ENCODE measurements at places on chromosomes 3 and 15.

DNA sequence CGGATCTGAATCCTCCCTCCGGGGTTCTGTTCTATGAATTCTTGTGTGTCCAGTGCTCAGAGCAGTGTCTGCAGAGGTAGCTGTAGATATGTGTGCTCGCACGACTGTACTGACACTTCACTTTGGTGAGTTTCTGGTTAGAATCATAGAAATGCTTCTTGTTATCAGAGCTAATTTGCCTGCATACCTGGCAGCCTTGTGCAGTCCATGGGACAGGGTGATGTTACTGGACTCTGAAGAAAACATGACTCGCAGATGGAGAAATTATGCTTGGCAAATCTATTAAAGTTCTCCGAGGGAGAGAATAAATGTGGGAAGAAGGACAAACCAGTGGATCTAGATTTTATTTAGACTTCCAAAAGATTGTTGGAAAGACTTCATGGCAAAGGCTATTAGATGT is 12.2 kb downstream of the CGNL1 start:
- DNase-seq, result no peak

- no peak for DNase-seq
Measured at GRCh38 chr3:62525281-62525680, 151.9 kb upstream of the FEZF2 start.

DNA sequence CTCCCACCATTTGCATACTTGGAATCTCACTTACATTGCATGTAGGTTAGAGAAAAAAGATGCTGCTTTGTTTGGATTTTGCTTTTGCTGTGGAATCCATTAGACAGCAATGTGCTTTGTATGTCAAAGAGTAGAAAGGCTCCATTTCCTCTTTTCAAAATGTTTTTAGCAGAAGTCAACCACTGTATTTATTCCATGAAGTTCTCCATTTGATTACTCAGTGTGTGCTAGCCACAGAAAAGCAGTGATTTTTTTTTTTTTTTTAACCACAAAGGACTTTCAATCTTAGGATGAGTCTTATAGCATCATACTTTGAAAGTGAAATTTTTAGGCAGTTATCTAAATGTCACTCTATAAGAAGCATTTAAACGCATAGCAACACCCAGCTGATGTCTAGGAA is 285.0 kb upstream of the ADAMTS9 start:
- no peak for DNase-seq

DNA sequence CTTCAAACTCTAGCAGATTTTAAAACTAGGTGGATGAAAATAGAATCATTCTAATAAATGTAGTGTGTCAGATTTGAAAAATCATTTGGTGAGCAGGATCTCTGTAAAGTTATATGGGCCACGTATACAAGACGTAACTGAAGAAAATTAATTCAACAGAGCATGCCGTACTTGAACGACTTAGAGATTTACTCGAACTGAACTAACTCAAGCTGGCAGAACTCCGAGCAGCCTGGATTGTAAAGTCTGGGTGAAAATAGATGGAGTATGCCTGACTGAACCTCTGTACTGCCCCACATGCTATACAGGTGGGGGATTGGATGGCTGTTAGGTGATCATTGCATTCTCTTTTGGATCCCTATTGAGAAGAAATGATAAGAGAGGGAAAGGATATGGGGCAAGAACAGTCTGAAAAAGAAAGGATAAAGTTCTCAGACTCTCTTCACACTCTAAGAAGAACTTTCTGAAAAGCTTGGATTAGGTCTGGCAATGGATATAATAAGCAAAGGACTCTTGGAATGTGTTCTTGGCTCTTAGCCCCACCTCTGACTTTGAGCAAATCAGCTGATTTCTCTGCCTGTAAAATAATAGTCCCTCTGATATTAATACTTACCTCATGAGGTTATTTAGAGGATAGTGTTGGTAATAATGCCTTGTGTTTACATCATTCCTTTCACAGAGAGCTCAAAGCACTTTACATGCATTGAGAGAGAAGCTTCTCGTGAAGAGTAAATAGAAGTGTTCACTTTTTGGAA is 147.5 kb downstream of the FILIP1L start:
- no peak for DNase-seq

DNA sequence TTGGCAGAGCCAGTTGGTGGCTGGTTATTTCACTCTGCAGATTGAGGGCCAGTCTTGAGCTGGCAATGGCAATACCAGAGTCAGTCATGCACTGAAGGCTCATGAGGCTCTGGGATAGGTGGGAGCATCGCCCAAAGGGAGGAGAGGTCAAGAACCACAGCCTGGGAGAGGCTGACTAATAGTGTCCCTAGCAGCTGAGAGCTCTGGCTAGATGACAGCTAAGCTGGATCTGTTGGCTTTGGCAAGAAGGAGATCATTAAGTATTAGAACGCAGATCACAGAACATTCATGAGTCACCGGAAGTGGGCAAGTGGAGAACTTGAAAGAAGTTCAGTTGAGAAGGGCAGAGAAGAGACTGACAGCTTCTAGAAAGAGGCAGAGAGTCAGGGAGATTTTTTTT is 521.1 kb downstream of the NR2F2 start:
- no peak for DNase-seq

- DNase-seq, result peak; percentile 20
Measured at GRCh38 chr15:76058714-76059319, 968 bp upstream of the TMEM266 start.

DNA sequence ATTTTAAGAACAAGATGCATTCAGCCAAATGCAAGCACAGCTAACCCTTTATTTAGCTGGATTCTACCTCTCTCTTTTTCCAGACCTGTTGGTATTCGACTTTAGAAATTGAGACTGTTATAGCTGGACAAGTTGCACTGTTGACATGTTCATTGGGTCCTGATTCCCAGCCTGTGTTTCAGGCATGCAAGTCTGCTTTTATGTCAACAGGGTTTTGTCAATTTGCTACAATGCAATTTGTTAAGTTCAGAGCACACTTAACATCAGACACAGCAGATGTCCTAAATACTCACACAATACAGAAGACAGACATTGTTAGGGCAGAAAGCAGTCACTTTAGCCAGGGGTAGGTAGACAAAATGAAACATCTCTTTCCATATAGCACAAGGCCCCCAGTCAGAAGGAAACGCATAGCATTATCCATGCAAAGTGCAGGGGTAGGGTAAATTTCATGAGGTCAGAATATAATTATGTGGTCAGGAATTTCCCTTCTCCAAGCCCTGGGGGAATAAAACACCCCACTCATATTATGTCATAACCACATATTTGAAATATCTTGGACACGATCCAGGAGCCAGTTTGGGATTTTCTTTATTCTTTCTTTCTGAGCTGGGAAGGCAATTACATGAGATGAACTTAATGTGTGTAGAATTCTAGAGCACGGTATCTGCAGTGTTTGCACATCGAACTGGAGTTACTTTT is 504.1 kb downstream of the NTRK3 start:
- DNase-seq, result no peak

Data from 8988T (cell line).